ENCODE measurements at places on chromosomes 2 and 18.

DNA sequence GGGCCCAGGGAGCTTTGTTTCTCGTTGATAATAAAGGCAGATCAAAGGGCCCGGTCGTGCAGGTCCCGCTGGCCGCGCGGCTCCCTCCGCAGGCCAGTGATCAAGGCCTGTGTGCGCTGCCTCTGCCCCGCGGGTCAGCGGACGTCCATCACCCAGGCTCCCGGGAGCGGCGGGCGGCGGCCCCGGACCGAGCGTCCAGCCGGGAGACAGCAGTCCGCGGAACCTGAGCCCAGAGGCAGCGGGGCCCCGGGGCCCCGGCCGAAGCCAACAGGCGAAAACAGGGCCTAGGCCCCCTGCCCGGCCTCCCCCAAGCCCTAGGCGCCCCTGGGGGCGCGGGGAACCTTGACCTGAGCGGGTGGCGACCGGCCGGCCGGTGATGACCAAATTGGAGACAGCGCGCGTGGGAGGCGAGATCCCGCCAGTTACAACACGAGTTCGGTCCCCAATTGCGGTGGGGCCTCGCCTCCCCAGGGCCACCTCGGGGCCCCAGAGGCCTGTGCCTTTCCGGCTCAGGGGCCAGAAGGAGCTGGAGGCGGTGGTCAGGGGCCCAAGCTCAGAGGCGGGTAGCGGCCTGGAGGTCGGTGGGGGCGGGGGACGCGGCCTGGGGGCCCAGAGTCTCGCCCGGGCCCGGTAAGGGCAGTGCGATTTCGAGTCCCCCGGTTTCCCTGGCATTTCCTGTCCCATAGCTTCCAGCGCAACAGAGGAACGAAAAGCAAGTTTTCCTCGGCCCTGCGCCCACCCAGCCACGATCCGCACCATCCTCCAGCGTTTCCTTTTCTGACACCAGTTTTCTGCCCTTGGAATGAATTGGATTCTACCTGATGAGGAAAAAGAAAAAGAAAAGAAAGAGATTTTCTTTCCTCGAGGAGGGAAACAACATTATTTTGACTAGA is 5.9 kb downstream of the SP9 start:
- no peak for DNase-seq

DNA sequence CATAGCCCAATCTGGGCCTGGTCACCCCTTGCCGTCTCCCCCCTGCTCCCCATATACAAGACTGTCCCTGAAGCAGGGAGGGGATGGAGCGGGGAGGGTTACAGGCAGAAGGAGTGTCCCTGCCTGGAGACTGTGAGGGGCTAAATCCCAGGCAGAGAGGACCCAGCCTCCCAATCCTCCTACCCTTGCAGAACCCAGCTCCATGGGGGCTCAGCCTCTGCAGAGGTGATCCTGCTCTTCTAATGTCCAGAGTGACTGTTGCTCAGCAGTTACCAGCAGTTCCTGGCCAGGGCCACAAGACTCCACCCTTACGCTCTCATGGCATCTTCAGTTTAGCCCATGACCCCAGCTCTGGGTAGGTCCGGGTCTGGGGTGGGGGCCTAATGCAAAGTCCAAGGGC is 58.1 kb downstream of the COA5 start:
- no peak for DNase-seq

DNA sequence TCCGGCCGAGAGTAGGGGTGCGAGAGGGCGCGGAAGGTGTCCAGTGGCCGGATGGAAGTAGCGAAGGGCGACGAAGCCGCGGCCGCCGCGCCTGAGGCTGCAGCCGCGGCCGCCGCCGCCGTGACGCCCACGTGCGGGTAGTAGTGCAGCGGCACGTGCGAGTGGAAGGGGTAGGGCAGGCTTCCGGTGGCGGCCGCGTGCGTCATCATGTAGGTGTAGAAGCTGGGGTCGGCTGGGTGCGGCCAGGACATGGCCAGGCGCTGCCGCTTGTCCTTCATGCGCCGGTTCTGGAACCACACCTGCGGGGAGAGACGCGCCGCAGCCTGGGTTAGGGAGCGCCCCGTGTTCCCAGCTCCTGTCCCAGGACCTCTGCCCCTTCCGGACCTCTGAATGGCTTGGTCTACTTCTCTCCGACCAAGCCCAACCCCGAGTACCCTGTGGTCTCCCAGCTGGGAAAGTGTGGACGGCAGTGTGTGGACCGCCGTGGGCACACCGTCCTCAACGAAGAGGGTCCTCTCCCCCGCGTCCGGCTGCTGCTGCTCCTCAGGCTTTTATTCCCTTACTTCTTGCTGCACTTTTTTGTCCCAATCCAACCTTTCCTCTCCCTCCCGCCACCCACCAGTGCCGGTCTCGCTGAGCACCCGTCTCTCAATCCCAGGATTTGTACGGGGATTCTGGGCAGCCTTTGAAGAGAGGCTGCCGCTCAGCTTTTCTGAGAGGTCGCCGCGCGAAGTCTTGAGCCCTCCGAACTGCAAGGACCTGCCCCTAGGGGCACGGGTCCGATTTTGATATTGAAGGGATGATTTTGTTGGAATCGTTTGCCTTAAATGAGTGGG is 3.0 kb downstream of the EVX2 start:
- DNase-seq = no peak

- DNase-seq = peak; percentile 63
These were observed 22.8 kb downstream of the HPCAL1 start for GRCh38 chr2:10325278-10326145.

Measured in lung microvascular endothelial cell (primary cell).